ENCODE measurements at places on chromosomes 13 and 19.

- DNase-seq: no peak
These were observed 444.3 kb downstream of the GPC6 start for GRCh38 chr13:93670866-93671265.

DNA sequence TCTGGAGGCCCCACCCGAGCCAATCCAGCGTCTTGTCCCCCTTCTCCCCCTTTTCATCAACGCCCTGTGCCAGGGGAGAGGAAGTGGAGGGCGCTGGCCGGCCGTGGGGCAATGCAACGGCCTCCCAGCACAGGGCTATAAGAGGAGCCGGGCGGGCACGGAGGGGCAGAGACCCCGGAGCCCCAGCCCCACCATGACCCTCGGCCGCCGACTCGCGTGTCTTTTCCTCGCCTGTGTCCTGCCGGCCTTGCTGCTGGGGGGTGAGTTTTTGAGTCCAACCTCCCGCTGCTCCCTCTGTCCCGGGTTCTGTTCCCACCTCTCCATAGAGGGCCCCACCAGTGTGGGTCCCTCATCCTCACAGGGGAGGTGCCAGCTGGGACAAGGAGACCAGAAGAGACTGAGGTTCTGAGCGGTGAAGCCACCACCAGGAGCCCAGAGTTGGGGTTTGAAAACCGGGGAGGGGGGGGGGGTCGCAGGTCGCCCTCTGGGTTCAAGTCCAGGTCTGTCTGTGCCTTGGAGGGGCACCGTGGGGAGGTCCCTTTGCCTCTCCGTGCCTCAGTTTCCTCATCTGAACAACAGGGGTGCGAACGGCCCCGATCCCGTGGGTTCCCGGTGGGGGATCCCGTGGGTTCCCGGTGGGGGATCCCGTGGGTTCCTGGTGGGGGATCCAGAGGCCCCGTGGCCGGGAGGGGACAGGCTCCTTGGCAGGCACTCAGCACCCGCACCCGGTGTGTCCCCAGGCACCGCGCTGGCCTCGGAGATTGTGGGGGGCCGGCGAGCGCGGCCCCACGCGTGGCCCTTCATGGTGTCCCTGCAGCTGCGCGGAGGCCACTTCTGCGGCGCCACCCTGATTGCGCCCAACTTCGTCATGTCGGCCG lies at the start of gene ELANE:
Gene ELANE, plus strand, starts transcription at position 168 of the 878 bp plus-strand sequence. Its CDS starts 26 bp downstream, at position 194.
- DNase-seq: no peak

- DNase-seq: no peak
These were observed 109.8 kb upstream of the GPC6 start for GRCh38 chr13:93116809-93117208.

DNA sequence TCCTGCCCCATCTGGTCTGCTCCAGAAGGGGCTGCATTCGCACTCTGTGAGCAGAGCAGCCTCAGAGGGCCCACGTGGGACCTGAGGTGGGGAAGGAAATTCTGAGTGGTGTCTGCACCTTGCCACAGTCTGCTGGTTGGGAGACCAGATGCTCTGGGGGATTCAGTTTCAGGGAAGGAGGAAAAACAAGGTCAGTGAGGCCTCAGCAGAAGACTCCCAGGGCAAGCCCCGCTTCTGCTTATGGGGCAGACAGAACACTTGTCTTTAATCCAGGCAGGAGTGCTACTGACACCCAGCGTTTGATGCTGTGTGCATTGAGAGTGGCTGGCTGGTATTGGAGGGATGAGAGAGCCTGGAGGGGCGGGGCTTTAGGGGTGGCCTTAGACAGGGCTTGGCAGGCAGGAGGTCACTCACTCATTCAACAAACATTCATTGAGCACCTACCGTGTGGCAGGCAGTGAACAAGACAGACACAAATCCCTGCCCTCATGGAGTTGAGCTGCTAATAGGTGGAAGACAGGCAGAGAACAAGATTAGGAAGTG lies 4.9 kb upstream of the CLEC17A start:
- DNase-seq: no peak

DNA sequence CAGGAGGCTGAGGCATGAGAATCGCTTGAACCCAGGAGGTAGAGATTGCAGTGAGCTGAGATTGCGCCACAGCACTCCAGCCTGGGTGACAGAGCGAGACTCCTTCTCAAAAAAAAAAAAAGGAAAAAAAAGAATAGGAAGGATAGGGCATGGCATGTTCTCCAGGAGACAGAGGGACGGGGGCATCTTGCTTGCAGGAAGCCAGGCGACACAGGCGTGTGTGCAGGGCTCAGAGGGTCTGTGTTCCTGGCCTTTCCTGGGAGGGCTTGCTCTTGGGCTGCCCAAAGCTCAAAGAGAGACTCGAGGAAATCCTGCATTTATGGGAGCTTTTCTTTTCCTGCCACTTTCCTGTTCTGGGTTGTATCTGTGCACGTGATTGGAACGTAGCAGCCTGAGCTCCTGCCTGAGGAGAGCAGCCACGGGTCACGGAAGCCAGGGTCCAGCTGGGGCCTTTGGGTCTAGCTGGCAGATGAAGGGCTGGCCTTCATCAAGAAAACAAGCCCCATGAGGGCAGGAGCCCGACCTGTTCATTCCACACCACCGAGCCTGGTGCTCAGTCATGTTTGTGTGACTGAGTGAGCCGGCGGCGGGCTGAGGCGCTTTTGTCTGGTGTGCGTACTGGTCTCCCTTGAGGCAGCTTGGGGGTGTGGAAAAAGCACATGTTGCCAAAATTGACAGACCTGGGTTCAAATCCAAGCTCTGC lies 44.5 kb downstream of the CAPN12 start:
- DNase-seq: no peak

GRCh38 chr19:32692727-32693061 lies 1.1 kb downstream of the NUDT19 start:
- no peak for DNase-seq

GRCh38 chr13:43180837-43181236 lies 157.5 kb downstream of the DNAJC15 start:
- DNase-seq: no peak

DNA sequence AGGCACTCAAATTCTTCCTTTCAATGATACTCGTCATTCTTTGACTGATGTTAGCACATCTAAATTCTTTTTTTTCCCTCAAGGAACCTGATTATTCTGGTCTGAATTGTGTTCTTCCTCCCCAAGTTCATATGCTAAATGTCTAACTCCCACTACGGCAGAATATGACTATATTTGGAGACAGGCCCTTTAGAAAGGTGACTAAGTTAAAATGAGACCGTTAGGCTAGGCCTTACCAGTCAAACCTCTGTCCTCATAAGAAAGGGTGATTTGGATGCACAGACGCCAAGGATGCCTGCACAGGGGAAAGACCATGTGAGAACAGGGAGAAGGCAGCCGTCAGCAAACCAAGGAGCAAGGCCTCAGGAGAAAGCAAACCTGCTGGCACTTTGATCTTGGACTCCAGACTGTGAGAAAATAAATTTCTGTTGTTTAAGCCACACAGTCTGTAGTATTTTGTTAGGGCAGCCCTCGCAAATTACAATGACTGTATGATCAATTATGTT lies 13.1 kb upstream of the FOXO1 start:
- no peak for DNase-seq

- no peak for DNase-seq
These were observed 603 bp downstream of the ZC3H13 start for GRCh38 chr13:46051968-46052318.

DNA sequence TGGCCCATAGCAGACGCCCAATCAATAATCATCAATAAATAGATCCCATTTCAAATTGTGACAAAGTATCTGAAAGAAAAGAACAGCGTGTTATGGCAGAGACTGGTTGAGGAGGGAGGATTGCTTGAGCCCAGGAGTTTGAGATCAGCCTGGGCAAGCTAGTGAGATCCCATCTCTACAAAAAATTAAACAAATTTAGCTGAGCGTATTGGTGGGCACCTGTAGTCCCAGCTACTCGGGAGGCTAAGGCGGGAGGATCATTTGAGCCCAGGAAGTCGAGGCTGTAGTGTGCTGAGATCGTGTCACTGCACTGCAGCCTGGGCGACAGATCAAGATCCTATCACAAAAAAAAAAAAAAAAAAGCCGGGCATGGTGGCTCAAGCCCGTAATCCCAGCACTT lies 6.4 kb upstream of the GNA11 start:
- no peak for DNase-seq

All from T follicular helper cell (primary cell).